ENCODE measurements at places on chromosomes 7 and 10.

DNA sequence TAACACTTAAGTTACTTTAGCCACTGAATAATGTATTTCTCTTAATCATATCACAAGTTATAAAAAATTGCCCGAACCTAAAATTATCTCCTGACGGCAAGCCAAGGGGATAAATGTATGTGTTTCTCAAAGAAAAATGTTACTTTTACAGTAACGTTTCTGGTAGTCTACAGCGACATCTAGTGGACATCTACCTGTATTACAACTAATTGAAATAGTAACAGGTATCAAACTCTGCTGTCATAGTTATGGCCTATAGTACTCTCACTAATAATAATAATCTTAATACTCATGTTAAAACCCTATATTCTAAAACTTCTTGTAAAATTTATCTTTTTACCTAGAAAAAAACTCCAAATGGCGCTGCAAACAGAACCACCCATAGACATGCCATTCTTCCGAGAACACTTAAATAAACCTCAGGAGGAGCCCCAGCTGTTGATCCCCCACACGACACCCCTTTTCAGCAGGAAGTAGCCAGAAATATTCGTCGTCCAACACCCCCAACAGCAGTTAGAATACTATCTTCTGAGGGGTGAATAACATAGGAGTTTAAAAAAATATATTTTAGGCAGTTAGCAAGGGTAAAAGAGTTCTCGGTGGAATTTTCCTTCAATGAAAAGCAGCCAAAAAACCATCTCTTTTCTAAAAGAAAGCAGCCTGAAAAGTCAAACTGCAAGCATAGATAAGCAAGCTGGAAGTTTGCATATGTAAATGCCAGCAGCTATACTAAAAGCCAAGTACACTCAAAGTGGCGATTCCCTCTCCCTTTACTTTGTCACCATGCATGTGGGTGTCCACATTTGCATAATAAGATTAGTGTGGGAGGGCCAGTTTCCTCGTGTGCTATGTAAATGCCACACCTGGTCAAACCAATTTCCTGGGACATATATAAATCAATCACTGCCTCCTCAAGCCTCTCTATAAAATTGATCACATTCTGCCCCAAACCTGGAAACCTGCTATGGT, 40.5 kb upstream of the ZNF107 start:
- DNase-seq = no peak

DNA sequence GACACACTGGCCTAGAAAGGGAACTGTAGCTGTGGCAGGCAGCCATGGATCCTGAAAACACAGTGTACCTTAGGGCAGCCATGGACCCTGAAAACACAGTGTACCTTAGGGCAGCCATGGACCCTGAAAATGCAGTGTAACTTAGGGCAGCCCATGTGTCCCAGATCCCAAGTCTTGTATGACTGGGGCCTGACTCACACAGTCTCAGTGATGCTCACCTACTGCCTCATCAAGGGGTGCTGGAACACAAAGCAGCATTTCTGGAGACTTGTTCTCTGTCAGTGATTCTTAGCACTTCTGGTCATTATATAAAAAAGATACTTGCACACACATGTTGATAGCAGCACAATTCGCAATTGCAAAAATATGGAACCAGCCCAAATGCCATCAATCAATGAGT, 70.2 kb upstream of the LAMB4 start:
- DNase-seq = no peak

DNA sequence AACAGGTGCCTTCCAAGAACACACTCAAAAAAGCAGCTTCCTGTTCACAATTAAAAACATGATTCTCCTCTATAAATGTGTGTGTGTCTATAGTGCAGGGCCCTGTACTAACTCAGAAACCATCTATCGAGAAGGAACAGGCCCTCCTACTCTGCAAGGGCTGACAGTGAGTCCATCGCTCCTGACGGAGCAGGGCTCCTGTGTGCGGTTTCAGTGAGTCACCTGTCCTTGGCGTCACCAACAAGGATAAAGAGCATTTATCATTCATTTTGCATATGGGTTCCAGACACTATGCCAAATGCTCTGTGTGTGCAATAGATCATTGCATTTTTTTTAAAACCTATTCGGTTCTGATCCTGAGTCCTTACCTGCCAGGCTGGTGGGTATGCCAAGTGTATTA, 63.7 kb downstream of the TACC2 start:
- DNase-seq = no peak

- no peak for DNase-seq
Measured at GRCh38 chr10:77989081-77989724, 40.1 kb downstream of the POLR3A start.

DNA sequence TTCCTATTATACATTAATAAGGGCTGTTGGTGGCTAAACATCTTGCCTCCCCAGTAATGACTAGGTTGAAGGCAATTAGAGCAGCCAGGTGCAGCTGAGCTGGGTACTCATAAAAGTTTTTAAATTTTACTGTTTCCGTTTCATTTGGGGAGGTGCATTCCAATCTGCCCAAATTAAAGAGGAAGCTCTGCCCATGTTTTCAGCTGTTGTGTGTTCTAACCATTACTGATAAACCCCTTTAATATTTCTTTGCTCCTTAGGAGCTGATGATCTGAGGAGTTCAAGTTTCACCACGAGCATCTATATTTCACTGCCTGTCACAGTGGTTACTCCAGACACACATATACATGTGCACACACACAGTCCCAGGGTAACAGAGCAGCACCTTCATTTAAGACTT, 94.4 kb downstream of the JAZF1 start:
- no peak for DNase-seq

GRCh38 chr7:117810642-117811512, 62.4 kb downstream of the CTTNBP2 start:
- no peak for DNase-seq

DNA sequence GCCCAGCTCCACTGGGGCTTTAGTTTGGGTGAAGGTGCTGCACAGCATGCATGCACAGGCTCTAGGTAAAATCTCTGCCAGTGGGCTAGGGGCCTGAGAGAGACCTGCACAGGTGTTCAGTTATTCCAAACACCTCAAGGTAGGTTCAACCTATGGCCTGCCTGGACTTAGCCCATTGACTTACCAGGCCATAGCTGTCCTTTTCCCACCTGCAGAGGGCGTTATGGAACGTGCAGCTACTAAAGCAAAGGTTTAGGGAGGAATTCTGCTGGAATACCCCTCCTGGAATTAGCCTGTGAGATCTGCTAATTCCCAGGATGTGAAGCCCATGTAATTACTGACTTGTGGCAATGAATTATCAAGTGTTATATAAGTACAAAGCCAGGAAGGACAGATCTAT, 3.6 kb downstream of the VWC2 start:
- DNase-seq = no peak

DNA sequence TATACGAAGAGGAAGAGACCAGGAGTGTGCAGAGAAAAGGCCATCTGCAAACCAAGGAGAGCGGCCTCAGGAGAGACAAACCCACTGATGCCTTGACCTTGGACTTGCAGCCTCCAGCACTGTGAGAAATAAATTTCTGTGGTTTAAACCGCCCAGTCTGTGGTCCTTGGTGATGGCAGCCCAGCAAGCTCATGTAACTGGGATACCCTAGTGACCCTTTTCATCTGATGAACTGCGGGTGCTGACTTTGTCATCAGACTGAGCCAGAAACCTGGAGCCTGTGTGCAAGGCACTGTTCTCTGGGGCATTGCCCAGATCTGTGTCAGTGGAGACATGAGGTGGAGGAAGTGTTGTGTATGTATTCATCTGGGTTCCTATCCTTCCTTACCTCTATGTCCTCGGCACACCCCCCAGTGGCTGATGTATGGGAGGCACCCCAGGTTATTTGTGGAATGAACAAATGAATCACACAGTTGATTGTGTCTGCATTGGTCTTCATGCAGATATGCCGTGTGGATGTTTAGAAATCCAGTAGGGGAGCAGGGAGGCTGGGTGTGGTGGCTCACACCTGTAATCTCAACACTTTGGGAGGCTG, 64.5 kb upstream of the BTBD16 start:
- no peak for DNase-seq

- DNase-seq = no peak
Measured at GRCh38 chr10:71921324-71922027, 42.7 kb upstream of the CHST3 start.

- no peak for DNase-seq
Measured at GRCh38 chr7:78662939-78663338, 790.5 kb downstream of the MAGI2 start.

- no peak for DNase-seq
Measured at GRCh38 chr7:2539031-2539911, 16.1 kb downstream of the BRAT1 start.

DNA sequence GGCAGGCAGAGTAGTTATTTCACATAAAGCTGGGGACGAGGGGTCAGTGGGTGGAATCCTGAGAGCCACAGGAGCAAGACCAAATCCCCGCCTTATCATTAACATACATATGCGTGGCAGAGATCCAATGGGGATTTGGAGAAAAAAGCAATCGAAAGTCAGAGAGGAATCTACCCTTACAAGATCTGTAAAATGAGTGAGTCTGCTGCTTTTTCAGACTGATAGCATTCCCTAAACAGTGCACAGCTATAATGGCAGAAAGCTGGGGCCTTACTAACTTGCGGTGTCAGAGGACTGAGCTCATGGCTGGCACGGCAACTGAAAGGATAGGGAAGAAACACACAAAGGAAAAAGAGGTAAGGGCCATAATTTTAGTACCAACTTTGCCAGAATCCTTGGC, 25.0 kb downstream of the GPR22 start:
- no peak for DNase-seq

- DNase-seq = no peak
Measured at GRCh38 chr10:129191797-129192196, 275.2 kb upstream of the MGMT start.

DNA sequence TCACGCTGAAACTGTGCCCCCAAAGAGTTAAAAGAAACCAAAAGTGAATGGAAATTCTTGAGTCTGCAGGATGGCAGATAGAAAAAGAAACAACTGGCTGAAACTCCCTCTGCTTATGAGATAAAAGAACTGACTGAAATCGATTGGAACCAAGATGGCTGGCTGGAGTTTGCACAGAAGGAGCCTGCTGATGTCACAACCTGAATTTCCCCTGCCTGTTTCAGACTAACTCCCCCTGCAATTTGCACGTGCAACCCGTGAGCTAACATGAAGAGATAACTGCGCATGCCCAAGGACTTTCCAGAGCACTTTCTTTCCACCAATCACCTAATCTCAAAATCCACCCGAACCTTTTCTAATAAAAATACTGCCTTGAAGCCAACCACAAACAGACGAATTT, 435.5 kb downstream of the CALN1 start:
- no peak for DNase-seq

DNA sequence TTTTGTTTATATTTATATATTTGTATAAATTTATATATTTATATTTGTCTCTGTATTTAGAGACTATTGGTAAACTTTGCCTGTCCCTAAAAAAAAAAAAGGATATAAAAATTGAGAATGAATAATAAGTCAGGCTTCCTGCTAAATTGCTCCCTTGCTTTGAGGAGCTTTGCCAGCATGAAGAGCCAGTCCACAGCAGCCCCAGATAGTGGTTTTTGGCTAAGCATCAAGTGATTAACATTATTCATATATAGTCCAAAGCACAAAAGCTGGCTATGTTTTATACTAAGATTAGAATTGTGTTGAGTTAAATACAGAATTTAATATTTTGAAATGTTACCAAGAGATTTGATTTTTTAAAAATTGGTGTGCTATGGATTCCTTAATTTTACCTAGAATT, 264.9 kb upstream of the FERD3L start:
- no peak for DNase-seq

GRCh38 chr7:4830176-4830575, 31.7 kb downstream of the PAPOLB start:
- no peak for DNase-seq

GRCh38 chr10:44575601-44576380, 190.9 kb upstream of the CXCL12 start:
- DNase-seq = no peak

GRCh38 chr7:147492606-147493005, 1098.0 kb upstream of the C7orf33 start:
- DNase-seq = no peak

GRCh38 chr7:110591341-110591740, 499.6 kb upstream of the LRRN3 start:
- no peak for DNase-seq

- DNase-seq = no peak
Measured at GRCh38 chr7:151891182-151891581, 14.3 kb upstream of the PRKAG2 start.

DNA sequence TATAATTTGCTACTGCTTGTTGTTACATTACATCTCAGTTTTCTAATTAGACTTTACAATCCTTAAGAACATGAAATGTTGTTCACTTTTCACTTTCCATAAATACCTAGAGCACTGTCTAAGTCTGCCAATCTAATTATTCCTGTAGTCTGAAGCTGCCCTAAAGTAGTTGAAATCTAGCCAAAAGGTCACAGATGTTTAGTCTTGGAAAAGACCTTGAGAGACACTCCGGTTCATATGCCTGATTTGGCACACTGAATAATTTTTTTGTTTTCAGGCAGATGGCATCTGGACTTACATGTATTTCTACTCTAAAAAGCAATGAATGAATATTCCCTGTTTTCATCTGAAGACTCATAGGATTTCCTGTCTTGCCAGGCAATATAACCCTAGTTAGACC, 359.1 kb downstream of the ANKRD7 start:
- no peak for DNase-seq

GRCh38 chr7:3415861-3416312, 114.8 kb downstream of the SDK1 start:
- DNase-seq = no peak

DNA sequence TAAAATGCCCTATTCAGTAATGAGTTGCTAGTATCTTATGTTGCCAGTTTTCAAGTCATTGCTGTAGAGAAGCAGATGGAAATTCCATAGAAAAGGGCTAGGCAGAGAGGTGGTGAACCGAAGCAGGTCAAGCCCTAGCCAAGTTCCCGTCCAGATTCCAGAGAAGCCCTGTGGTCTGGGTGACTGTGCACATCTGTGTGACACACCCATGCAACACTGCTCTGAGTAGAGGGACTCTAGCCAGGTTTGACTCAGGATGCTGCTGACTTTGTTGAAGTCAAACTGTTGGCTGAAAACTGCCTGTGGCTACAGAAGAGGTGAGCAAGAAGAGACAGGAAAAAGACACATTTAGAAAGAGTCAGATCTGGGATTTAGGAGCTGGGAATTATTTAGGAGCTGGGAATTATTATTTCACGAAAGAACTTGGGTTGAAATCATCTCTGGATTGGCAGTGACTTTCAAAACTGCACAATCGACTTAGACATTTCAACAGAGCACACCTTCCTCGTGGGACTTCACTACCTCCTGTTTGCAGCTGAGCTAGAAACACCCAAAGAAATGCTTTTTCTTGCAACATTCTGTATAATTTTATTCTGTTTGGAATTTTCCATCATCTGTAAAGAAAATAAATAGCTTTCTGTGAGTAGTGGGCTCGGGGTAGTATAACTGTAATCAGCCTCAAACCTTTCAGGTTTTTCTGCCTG, 149.1 kb upstream of the PRKCQ start:
- no peak for DNase-seq

- no peak for DNase-seq
Measured at GRCh38 chr10:53939654-53940053, 861.4 kb downstream of the PCDH15 start.

- DNase-seq = no peak
Measured at GRCh38 chr7:24406053-24406788, 122.2 kb downstream of the NPY start.

GRCh38 chr7:22252016-22252415, 104.9 kb downstream of the RAPGEF5 start:
- no peak for DNase-seq

- DNase-seq = peak; percentile 49
Measured at GRCh38 chr7:92833766-92834506, 2.4 kb downstream of the CDK6 start.
